HTR-8/SVneo (cell line): ENCODE measurements at places on chromosomes 1 and 21.

DNA sequence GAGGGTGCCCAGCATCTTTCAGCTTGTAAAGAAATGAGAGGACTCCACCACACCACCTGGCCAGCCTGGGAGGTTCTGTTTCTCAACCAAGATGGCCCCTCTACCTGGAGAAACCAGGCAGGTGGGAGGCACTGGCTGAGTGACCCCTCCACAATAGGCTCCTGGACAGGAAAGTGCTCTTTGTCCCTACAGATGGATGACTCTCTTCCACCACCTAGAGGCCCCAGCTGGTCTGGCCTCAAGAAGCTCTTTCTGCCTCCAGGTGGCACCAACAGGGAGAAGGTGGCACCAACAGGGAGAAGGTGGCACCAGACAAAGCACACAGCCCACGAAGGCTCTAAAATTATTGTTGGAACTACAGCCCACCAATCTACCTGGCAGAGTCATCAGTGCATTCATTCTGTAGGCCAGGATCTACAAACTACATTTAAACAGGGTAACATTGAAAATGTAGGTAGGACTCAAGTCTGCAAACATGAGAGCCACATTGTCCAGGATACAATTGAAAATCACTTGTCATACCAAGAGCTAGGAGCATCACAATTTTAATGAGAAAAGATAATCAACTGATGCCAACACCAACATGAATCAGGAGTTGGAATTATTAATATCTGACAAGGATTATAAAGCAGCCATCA is 14.4 kb downstream of the TMPRSS3 start:
- DNase-seq: no peak

- no peak for DNase-seq
These were observed 10.8 kb upstream of the SMIM12 start for GRCh38 chr1:34870395-34870794.

GRCh38 chr21:33249331-33250002 is 16.7 kb upstream of the IL10RB start:
- no peak for DNase-seq

GRCh38 chr1:83864991-83865390 is 133.9 kb downstream of the TTLL7 start:
- DNase-seq: no peak

DNA sequence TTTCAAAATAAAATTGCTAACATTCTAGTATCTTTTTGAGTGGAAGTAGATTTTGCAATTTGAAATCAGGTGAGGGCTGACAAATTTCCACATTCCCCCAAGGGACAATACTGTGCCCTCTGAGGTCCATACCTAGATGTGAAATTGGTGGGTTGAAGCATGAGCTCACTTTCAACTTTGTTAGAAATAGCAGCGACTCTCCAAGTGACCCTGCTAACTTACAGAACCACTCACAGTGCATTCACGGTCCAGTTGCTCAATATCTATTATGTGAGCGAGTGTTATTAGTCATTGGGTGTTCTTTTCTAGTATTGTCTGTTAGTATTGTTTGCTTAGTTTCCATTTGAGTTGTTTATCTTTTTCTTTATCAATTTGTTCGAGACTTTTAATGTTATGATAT is 53.6 kb upstream of the ASB17 start:
- no peak for DNase-seq

DNA sequence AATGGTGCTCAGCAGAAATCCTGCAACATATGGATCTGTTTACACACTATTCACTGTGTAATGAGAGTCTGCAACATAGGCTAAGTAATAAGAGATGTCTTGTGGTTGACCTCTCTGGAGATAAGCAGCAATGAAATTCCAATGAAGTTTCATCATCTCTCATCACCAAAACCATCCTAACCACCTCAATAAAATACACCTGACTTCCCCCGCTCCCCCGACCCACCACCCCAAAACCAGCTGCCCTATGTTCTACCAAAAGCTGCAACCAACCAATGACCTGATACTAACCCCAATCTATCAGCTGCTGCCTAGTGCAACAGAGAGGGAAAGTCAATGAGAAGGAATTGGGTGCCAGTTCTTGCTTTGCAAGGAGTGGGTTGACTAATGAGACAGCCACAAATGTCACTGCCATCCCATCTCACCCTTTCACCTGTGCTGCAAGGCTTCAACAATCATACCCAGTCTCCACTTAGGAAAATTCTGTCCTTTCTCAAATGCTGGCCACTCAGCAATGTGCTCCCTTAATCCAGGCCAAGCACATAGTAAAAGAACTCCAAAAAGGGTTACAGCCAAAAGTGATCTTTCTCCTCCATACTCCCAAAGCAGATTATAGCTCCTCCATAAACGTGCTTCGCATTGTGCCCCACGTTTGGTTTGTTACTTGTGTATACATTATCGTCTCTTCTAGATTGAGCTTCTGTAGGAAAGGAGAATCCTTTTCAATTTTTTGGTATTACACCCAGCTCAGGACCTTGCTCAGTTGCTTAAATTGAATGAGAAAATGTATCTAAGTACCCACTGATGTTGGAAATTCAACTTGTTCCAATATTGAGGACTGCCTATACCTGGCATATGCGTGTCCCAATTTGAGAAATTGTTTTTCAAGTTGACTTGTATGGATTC is 29.0 kb downstream of the MRPL39 start:
- DNase-seq: no peak

DNA sequence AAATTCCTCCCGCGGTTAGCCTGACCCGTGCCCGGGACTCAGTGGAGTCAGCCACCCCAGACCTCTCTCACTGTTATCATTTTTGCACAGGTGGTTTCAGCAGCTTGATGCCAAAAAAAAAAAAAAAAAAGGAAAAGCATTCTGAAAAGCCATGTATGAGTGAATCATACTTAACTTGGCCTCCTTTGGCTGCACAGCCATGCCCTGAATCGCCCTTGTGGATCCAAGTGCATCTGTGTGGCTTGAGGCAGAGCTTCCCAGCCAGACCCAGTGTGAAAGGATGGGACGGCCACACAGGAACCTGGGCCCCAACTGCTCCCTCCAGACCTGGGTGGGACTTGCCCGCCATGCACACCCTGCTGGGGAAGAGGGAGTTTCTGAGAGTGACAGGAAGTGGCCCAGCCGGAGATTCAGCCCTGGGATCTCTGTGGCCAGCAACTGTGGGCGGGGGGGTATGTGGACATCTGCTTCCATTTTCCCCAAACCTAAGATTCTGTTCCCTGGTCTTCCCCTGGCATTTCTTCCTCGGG is 8.6 kb downstream of the YBEY start:
- DNase-seq: no peak

GRCh38 chr1:185565302-185565701 is 168.9 kb upstream of the HMCN1 start:
- peak; percentile 79 for DNase-seq

DNA sequence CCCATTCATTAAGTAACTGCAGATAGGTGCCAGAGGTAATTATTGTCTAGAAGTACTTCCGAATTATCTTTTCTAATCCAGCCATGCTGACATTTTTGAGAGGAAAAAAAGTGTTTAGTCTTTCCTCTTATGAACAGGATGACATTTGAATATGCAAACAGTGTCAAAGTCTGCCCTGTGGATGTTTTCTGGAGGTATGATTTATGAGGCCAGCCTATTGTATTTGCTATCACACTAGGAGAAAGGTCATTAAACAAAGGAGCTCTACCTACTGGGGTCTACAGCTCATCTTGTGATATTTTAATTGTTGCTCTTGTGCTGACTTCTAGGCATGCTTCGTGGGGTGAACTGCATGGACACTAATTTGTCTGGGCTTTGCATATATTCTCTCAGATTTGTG is 559.7 kb upstream of the CAMK1G start:
- DNase-seq: no peak

DNA sequence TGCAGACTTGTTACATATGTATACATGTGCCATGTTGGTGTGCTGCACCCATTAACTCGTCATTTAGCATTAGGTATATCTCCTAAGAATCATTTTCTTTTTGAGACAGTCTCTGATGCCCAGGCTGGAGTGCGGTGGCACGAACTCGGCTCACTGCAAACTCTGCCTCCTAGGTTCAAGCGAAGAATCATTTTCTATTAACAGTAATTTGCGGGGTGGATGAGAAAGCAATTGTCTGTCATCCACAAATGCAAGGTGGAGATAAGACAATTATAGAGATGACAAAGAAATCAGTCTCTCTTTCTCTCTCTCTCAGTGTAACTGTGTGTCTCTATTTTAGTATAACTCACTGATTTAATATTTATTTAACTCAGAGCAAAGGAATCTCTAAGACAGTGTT is 131.0 kb upstream of the KIAA1614 start:
- DNase-seq: no peak

DNA sequence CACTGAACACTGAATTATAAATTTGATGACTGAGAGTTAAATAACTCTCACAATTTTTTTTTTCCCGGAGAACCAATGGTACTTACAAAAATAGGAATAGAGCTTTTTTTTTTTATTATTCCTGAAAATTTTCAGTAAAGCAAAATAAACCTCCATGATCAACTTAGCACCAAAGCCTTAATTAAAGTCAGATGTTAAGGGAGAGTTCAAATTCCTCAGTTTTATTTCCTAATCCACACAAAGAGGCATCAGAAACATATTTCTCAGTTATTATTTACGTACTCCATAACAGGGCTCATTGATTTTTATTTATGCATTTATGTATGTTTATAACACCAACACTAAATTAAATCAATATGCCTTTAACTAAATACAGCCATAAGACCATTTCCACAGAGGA is 55.5 kb downstream of the PLPPR5 start:
- DNase-seq: no peak

GRCh38 chr1:201348211-201348566 is 29.3 kb downstream of the TNNT2 start:
- peak; percentile 85 for DNase-seq

- no peak for DNase-seq
These were observed 27.0 kb downstream of the SERTAD4 start for GRCh38 chr1:210259561-210259960.

DNA sequence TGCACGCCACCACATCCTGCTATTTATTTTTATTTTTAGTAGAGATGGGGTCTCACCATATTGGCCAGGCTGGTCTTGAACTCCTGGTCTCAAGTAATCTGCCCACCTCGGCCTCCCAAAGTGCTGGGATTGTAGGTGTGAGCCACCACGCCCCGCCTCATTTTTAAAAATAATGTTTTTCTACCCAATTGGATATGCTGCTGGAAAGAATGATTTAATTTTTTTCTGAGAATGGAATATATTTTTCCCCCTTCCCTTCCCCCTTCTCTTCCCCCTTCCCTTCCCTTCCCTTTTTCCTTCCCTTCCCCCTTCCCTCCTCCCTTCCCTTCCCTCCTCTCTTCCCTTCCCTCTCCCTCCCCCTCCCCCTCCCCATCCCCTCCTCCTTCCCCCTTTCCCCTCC is 17.7 kb upstream of the HMGN1 start:
- no peak for DNase-seq

DNA sequence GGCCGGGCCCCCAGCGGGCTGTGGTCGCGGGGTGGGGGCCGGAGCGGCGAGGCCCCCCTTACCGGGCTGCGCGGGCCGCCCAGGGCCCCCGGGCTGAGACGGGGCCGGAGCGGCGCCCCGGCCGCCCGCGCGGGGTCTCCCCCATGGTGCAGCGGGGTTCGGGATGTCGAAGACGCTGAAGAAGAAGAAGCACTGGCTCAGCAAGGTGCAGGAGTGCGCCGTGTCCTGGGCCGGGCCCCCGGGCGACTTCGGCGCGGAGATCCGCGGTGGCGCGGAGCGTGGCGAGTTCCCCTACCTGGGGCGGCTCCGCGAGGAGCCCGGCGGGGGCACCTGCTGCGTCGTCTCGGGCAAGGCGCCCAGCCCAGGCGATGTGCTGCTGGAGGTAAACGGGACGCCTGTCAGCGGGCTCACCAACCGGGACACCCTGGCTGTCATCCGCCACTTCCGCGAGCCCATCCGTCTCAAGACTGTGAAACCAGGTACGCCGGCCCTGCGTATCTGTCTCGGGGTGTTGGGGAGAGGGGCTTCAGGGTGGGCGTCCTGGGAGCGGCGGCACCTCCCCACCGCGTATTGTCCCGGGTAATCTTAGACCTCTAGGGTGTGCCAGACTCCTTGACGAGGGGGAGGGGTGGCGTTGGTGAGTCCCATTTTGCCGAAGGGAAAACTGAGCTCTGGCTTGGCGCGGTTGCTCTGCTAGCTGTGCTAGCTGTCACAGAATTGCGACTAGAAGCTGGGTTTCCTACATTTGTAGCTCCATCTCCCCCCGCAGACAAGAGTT is 745 bp downstream of the MAGI3 start:
- DNase-seq: no peak

- DNase-seq: no peak
These were observed 142.4 kb downstream of the FCRL5 start for GRCh38 chr1:157409927-157410326.

- peak; percentile 80 for DNase-seq
These were observed 89.6 kb upstream of the EDN2 start for GRCh38 chr1:41573785-41574713.
